ENCODE measurements at places on chromosomes 6 and 20. TPM values are rescaled to one million over a fixed set of nuclear protein-coding genes. Genes with fewer than 3 reads are reported as not detected.
A peak's percentile ranks its signal among the peaks of the same experiment; 100 is the strongest.

DNA sequence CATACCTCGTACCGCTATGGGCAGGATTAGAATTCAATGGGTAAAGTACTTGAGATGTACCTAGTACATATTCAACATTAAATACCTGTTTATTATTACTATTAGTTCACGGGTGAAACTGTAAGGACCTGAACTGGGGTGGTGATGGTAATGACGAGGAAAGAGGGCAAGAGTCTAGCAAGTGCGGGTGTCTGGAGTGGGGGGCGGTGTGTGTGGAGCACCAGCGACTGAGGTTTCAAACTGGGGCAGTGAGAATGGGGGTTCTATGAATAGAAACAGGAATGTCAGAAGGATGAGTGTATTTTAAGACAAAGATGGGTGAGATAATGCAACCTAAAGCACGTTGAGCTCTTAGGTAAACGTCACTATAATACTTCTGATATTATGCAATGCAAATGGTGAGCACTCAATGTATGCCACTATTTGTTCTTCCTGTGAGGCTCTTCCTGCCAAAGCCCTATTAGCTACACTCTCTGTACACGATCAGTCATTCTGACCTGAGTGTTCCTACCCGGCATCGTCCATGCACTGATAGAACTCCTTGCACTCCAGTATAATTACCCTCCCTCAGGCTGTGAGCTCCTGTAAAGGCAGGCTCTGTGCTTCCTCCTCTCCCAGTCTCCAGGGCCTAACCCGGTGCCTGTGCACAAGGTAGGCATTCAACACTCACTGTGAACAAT, 55.0 kb downstream of the ALDH5A1 start:
- DNase-seq, result peak; percentile 32

- DNase-seq, result no peak
These were observed 26.3 kb upstream of the NAA20 start for GRCh38 chr20:19990850-19991249.

- peak; percentile 73 for DNase-seq
These were observed 671.4 kb downstream of the RFPL4B start for GRCh38 chr6:113018351-113019151.

DNA sequence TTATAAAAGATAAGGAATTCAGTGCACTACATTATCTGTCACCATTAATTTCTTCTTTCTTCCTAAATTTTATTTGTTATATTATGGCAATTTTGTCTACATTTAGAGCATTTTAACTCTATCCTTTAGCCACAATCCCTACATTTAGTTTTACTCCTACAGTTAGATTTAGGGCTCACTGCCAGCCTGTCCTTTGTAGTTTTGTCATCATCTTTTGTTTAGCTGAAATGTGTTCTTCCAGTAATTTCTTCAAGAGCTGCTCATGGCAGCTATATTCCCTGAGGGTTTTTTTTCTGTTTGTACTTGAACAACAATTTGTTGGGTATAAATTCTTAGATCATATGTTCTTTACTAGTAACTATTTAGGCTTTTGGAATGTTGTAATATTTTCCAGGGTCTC, 72.7 kb upstream of the B3GAT2 start:
- no peak for DNase-seq

DNA sequence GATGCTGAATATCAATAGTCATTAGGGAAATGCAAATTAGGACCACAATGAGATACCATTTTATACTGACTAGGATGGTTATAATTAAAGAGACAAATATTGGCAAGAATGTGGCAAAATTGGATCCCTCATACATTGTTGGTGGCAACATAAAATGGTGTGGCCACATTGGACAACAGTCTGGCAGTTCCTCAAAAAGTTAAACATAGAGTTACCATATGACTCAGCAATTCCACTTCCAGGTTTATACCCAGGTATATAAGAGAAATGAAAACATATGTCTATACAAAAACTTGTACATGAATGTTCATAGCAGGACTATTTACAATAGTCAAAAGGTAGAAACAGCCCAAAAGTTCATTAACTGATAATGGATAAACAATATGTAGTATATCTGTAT, 2.0 kb upstream of the CRIP3 start:
- DNase-seq, result peak; percentile 38

- no peak for DNase-seq
These were observed 179.0 kb upstream of the MMS22L start for GRCh38 chr6:97462031-97462430.

DNA sequence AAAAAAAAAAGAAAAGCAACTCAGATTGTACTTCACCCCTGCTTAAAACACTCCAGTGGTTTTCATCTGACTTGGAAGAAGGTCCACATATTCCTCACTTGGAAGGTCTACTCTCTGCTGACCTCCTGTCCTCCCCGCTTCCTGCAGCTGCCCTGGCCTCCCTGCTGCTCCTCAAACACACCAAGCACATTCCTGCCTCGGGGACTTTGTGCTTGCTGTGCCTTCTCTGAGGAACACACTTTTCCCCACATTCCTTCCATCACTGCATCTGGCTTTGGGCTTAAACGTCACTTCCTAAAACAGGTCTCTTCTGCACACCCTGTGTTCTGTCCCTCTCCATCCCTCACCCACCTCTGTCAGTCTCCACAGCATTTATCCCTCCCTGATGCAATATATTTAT, 4.9 kb upstream of the PDYN start:
- no peak for DNase-seq

- peak; percentile 87 for DNase-seq
These were observed 67.9 kb downstream of the ZHX3 start for GRCh38 chr20:41249411-41250281.

GRCh38 chr6:52620055-52620905, 43.4 kb upstream of the TRAM2 start:
- DNase-seq, result no peak

- DNase-seq, result no peak
These were observed 80.4 kb downstream of the TBXT start for GRCh38 chr6:166087246-166087645.

DNA sequence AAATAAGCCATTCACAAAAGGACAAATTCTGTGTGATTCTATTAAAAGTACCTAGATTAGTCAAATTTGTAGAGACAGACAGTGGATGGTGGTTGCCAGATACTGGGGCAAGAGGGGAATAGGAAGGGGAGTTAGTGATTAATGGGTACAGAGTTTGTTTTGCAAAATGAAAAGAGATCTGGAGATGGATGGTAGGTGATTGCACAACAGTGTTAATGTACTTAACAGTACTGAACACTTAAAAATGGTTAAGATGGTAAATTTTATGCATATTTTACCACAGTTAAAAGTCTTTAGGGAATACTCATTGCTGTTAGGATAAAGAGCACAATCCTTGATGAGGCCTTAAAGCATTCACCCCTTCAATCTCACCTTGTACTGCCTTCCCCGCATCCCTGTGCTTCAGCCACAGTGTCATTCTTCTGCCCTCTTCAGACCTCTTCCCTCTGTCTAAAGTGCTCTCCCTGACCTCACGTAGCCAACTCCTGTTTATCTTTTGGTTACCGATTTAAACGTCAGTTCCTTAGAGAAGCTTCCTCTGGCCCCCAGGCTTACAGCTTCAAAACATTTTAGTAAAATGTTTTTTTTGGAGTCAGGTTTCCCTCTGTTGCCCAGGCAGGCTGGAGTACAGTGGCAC, 11.8 kb downstream of the PSMF1 start:
- no peak for DNase-seq

- DNase-seq, result no peak
These were observed 49.2 kb downstream of the MAFB start for GRCh38 chr20:40639676-40640355.

- DNase-seq, result no peak
These were observed 9.2 kb upstream of the RGS17 start for GRCh38 chr6:153140299-153140698.

DNA sequence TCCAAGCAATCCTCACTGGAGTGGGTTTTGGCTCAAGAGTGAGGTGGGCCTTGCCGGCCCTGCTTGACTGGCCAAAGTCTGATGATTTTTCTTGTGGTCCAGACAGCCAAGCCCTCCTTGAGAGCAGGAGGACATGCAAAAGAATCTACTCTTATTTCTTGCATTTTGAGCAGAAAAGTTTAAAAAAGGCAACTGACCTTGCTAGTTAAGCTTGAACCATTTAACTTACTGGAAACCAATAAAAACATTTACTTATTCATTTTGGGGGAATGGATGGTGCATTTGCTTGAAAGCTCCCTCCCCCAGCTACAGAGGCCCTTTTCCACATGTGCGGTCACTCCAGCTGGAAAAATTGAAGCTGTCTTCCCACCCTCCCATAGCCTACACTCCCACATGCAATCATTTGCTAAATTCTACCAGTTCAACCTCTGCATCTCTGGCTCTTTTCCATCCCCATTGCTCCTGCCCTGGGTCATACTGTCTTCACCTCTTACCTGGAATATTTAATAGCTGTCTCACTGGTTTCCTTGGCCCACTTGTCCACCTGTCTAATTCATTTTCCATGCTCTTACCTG, 527.9 kb downstream of the DHX35 start:
- DNase-seq, result no peak

GRCh38 chr6:21340573-21340972, 253.0 kb upstream of the SOX4 start:
- DNase-seq, result peak; percentile 12

- DNase-seq, result peak; percentile 97
These were observed 51.7 kb upstream of the HINT3 start for GRCh38 chr6:125904871-125905270.

- no peak for DNase-seq
These were observed 14.1 kb downstream of the SCML4 start for GRCh38 chr6:107809966-107810365.

GRCh38 chr6:151690768-151691562, 116.5 kb upstream of the ESR1 start:
- no peak for DNase-seq

DNA sequence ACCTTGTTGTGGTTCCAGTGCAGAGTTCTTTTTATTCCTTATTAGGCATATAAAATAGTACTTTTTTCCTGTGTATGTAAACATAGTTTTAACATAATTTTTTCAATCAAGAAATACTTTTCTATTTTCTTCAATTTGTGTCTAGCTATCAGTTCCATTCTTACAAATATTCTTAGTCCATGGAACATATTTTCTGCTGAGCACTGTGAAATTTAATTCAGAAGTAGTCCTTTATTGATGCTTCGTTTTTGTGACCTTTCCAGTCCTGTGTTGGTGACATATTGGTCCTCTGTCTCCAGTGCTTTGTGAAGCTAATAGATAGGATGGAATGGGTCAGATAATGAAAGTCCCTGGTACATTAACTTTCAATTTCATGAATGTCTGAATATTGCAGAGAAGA, 325.1 kb downstream of the SAMD5 start:
- no peak for DNase-seq

DNA sequence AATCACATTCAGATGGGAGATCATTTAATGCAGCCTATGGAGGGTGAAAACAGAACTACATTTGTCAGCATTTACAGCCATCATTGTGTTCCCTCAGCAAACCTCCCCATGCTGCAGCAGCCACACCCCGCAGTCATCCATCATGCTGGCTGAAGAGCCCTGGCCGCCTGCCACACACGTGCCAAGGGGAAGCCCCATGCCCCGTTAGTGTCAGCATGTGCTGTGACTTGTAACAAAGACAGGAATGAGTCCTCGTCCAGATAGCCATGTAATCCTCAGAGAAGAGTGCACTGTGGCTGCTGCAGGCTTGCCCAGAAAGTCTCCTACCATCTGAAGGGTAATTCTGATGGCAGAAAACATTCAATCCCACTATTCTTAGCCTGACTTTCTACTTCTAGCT, 1097.8 kb downstream of the KIF16B start:
- DNase-seq, result peak; percentile 20

DNA sequence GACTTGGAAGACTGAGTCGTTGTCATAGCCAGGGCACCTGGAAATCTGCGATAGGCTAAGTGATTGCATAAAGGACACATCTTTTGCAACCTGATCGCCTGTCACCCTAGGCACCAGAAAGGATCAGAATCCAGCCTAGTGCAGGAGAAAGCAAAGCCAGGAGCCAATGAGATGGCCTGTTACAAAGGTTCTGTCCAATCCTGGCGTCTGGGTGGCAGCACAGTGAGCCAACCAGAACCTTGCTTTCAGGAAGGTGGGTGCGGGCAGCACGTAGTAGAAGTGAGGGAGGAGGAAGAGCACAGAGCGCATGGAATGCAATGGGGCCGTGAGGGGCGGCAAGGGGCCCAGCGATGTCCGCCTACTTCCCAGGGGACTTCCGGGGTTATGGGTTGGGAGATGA, 120.4 kb upstream of the GGTLC1 start:
- no peak for DNase-seq

GRCh38 chr6:17354700-17355403, 38.5 kb upstream of the CAP2 start:
- peak; percentile 39 for DNase-seq

VGLL2 gene
- not detected for total RNA-seq

CTSZ gene
- 87.8 TPM for total RNA-seq

DZANK1 gene
- total RNA-seq, result 0.64 TPM

TRIM39 gene
- 11.1 TPM for total RNA-seq

ADAM33 gene
- 0.53 TPM for total RNA-seq

TBX18 gene
- total RNA-seq, result 1.3 TPM

ANKRD6 gene
- total RNA-seq, result 9.5 TPM

SMLR1 gene
- not detected for total RNA-seq

CARMIL1 gene
- 13.7 TPM for total RNA-seq

MMP24 gene
- total RNA-seq, result not detected

C6orf58 gene
- total RNA-seq, result not detected

DNAH8 gene
- not detected for total RNA-seq
